ENCODE measurements at places on chromosomes 11 and 22.

GRCh38 chr11:15346907-15347306 lies 232.2 kb downstream of the INSC start:
- no peak for DNase-seq

- DNase-seq, result no peak
Observed at GRCh38 chr11:22930816-22931594, 70.7 kb upstream of the CCDC179 start.

- DNase-seq, result no peak
Observed at GRCh38 chr11:102626676-102627075, 1.5 kb upstream of the MMP20 start.

- DNase-seq, result peak; percentile 27
Observed at GRCh38 chr11:124839128-124839971, 25.9 kb upstream of the ROBO3 start.

DNA sequence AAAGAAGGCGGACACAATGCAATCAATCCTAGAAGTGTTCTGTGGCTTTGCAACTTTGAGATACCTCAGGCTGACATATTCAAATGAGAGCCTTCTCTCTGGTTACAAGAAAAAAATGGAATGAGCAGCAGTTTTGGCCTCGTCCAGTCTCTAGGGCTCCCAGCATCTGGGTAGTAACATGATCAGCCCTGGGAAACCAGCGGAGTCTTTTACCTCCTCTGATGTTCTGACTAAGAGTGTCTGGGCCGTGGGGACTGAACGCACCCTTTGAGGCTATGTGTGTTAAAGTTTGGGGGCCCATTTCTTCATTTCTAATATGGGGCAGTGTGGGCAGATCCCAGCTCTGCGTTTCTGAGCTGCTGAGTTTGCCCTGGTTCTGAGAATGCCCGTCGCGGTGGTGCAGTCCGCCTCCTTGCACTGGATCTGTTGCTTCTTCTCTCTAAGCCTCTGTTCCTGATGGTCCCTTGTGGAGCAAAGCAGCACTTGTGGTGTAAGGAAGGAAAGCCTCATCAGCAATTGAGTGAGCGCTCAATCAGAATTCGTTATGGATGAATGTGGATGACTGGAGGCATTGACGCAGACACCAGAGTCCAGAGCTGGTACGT lies 8.1 kb downstream of the PARVB start:
- DNase-seq, result no peak

DNA sequence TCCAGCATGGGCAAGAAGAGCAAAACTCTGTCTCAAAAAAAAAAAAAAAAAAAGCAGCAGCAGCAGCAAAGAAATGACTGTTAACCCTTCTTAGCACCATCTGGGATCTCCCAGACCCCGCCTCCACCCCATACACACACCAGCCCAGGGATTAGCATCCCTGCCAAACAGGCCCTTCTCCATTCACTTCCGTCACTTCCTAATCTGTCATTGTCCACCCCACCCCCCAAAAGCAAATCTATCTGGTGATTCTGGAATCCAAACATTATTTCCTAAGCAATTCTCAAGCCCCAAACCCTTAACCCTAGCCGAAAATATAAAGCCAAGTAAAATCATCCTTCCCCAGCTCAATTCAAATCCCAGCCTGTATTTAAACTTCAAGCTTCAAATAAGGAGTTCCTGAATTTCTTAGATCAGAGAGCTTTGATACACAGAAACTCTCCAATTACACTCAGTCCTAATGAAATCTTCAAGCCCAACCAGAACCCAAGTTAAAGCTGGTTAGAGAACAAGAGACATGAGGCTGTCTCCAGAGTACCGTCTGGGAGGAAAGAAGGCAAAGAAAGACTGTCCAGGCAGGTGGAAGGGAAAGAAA lies 6.0 kb upstream of the AHNAK start:
- DNase-seq, result no peak

DNA sequence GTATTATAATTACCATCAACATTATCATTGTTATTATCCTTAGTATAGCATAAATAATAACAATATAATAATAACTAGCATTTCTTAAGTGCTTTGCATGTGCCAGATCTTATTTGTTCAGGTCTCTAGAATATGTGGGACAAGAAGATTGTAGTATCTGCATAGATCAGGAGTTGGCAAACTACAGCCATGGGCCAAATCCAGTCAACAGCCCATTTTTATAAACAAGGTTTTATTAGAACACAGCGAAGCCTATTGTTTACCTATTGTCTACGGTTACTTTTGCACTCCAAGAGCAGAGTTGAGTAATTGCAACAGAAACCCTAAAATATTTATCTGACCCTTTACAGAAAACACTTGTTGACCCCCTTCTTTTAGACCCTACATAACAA lies 81.4 kb downstream of the SLC1A2 start:
- no peak for DNase-seq

DNA sequence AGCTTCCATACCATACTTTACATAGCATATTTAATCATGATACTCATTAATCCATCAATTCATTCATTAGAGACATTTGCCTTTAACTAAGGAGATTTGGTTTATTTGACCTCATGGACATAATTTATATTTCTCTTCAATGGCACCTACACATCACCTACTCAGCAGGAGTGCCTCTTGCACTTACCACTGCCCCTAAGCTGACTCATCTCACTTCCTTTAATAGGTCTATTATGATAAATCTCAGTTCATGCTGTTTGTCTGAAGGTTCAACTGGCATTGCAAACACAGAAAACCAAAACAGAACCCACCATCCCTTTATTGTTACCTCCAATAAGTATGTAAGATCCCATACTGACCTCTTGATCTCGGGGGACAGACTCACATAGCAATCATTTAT lies 186.7 kb downstream of the LUZP2 start:
- no peak for DNase-seq

GRCh38 chr11:6572215-6572614 lies 31.2 kb downstream of the RRP8 start:
- DNase-seq, result no peak

GRCh38 chr22:46748908-46749675 lies 11.0 kb upstream of the CERK start:
- no peak for DNase-seq

DNA sequence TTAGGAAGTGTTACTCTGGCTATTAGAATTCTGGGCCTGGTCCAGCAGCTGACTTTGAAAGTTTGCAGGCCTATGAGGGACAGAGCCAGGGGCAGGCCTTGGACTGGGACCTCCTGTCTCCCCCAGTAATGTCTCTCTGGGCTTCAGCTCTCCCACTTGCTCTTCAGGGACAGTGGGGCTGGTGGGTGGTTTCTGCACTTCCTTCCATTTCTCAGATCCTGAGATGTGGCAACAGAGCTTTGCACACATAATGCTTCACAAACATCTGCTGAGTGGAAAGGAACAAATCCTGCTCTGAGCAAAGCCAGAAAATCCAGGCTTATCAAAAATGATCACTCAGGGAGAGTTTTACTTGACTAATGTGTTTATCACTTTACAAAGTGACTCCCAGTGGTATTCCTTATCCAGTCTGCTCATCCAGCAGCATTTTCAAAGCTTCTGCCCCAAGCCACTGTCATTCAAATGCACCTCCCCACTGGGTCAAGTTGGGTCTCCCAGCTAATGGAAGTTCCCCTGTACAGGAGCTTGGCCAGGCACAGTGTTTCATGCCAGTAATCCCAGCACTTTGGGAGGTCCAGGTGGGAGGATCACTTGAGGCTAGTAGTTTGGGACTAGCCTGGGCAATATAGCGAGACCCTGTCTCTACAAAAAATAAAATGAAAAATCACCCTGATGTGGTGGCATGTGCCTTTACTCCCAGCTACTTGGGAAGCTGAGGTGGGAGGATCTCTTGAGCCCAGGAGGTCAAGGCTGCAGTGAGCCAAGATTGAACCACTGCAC lies 13.5 kb upstream of the OSBP2 start:
- no peak for DNase-seq

DNA sequence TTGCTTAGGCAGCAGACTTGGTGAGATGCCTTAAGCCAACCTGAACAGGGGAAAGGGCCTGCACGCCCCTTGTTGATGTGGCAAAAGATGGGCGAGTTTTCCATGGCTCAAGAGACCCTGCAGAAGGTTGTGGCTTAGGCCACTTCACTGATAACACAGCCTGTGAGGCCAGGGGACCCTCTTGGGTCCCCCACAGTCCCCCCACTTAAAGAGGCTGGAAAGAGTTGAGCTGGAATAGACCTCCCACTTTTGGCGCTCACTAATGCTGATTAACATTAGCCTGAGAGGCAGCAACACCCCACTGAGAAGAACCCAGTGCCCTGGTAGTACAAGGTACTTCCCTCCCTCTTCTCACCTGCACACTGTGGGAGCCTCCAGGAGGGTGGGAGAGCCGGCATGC lies 107.5 kb downstream of the TRIM29 start:
- no peak for DNase-seq
